ENCODE measurements at places on chromosomes 1 and 21. TPM values are rescaled to one million over a fixed set of nuclear protein-coding genes. Genes with fewer than 3 reads are reported as not detected.

The LGR6 gene
- total RNA-seq: 60.7 TPM

The MNDA gene
- 3.8 TPM for total RNA-seq

The SPRR2F gene
- total RNA-seq: not detected

The B3GALT5 gene
- 48.7 TPM for total RNA-seq

The MTARC2 gene
- total RNA-seq: 78.0 TPM

All from mucosa of gallbladder (tissue), 1 donor.